ENCODE measurements at places on chromosomes 16 and 17. TPM values are rescaled to one million over a fixed set of nuclear protein-coding genes. Genes with fewer than 3 reads are reported as not detected.

The DNAH3 gene
- total RNA-seq: 0.54 TPM

The COPRS gene
- 41.0 TPM for total RNA-seq

The SULT1A1 gene
- total RNA-seq: 5.7 TPM

The CSH1 gene
- total RNA-seq: not detected

The SDR42E2 gene
- total RNA-seq: not detected

The GPATCH8 gene
- 27.0 TPM for total RNA-seq

The KCNH4 gene
- total RNA-seq: not detected

The CES5A gene
- not detected for total RNA-seq

The COASY gene
- 26.0 TPM for total RNA-seq

The ABCC12 gene
- not detected for total RNA-seq

The ADAM11 gene
- 0.17 TPM for total RNA-seq
